ENCODE measurements at places on chromosomes 3 and 15. TPM values are rescaled to one million over a fixed set of nuclear protein-coding genes. Genes with fewer than 3 reads are reported as not detected.

DNA sequence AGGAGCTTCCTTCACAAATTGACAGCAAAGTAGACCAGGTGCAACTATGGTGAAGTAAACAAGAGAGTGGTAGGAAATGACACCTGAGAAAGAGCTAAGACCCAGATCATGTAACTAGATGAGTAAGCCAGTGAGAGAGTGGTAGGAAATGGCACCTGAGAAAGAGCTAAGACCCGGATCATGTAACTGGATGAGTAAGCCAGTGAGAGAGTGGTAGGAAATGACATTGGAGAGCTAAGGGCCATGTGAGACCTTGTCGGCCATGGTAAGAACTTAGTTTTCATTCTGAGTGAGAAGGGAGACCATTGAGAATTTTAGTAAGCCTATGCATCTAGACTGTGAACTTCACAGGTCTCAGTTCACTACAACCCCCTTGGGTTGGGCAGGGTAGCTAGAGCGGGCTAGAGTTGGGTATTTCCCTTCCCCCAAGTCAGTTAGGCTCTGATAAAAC is 5.4 kb upstream of the SENP7 start:
- no peak for DNase-seq

GRCh38 chr3:116966649-116967048 is 257.1 kb downstream of the TUSC7 start:
- DNase-seq, result no peak

GRCh38 chr15:100929641-100930042 is 10.5 kb downstream of the LRRK1 start:
- no peak for DNase-seq

GRCh38 chr3:129266651-129267050 is 12.0 kb upstream of the HMCES start:
- no peak for DNase-seq

DNA sequence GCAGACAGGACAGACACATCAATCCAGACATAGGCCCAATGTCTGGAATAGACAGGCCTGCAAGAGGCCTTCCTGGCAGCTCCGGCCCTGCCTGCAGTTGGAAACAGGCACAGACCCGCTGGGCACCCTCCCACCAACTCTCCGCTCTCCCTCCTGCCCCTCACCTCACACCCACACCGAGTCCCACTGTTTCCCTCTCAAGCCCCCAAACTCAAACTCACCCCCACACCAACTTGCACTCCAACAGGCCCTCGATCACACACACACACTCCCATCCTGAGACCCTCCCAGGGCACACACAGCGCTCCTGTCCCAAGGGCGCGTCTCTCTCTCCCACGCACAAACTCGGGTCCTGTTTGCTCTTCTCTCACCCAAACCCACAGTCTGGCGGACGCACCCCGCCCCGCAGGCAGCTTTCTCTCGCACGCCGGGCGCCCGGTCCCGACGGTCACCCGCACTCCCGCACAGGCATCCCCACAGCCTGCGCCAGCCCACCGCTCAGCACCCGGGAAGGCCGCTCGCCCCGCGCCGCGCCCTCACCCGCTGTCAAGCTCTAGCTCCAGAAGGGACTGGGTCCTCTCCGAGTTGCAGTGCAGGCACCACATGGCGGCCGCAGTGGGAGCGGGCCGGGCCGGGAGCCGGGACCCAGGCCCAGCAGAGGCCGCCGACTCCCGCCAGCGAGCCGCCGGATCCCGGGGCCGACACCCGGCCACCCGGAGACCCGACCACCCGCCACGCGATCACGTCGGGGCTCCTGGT is 106.2 kb downstream of the IQSEC1 start:
- no peak for DNase-seq

GRCh38 chr3:46371519-46372340 is 984 bp downstream of the CCR5 start:
- DNase-seq, result no peak

- DNase-seq, result no peak
These were observed 110.0 kb downstream of the PIK3R4 start for GRCh38 chr3:130636480-130637234.

DNA sequence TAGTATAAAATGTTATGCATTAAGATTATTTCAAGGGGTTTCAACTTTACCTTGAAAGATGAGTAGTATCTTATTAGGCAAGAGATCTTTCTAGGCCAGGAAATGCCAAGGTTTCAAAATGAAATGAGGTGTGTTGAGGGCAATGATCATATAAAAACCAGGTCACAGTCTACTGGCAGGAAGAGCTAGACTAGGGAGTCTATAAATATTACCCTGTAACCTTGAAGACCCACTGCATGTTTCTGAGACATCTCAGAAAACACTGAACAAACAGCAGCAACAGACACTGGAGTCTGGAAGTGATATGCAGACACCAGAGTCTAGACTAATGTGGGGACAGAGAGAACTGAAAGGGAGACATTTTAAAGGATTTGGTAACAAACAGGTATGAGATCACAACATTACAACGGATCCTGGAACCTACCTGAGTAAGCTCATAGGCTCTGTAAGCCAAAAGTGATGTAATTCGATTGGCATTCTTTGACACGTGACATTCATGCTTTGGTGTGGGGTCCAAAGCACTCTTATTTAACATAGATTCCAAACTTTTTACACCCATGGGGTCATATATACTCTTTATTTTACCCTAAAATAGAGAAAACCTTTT is 15.0 kb downstream of the TASOR start:
- peak; percentile 6 for DNase-seq

GRCh38 chr15:35545316-35545823 is 595 bp downstream of the DPH6 start:
- no peak for DNase-seq

DNA sequence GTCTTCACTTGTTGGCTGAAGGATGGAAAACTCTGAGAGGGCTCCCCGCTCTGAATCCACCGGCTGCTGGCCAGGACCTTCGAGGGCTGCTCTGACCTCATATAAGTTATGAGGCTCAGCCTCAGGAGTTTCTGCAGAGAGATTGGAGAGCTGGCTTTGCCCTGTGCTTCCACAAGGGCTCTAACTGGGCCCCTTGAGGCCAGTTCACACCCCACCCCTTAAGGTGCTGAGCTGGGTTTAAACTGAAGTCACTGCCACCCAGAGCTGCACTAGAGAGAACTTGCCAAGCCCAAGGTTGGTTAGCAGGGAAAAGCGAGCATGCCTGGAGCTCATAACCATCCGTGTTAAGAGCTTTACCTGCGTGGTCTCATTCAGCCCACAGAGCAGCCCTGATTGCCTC is 2.8 kb upstream of the CCDC33 start:
- DNase-seq, result no peak

- DNase-seq, result no peak
These were observed 12.3 kb upstream of the C3orf22 start for GRCh38 chr3:126571078-126571477.

GRCh38 chr3:174957081-174957480 is 97.9 kb downstream of the NAALADL2 start:
- no peak for DNase-seq

DNA sequence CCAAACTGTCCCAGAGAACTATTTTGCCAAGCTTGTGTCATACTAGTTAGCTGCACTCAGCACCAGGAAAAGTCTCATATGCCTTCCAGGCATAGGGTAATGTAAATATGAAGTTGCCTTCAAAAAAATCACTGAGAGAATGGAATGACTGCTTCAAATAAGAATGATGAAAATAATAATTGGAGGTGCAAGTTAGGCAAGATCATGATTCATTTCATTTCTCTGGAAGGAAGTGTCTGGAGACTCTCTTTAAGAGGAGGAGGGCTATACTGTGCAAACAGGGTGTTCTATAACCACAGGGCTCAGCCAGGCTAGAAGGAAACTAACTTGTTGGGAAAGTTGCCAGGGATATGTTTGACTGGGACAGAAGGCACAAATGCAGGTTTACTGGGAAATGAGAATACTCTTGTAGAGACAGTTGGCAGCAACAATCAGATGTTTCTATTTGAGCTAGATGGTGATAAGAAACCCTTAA is 4.3 kb downstream of the SIDT1 start:
- DNase-seq, result no peak

- no peak for DNase-seq
These were observed 232.3 kb downstream of the SNRPN start for GRCh38 chr15:25186906-25187645.

- DNase-seq, result no peak
These were observed 33.4 kb upstream of the STIMATE start for GRCh38 chr3:52930748-52931147.

GRCh38 chr3:8460815-8461456 is 40.7 kb upstream of the LMCD1 start:
- no peak for DNase-seq

DNA sequence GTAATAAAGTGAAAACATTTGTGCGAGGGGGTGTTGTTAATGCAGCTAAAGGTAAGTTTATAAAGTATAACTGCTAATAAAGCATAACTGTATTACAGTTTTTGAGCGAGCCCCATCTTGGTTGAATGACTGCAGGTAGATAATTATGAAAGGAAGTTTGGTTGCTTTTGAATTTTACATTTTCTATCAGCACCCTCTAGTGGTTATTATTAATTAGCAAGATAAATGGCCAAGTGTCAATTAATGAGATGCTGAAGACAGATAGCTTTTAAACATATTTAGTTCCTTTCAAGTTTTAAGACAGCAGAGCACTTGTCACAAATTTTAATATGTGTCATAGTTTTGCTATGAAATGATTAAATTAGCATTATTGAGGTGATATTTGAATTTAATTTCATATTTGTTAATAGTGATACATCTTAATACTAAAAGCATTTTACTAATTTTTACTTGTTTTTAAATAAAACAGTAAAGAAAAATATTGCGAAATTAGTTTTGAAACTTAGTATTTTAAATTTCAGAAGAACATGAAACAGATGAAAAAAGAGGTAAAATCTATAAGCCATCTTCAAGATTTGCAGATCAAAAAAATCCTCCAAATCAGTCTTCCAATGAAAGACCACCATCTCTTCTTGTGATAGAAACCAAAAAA is 15.1 kb downstream of the U2SURP start:
- peak; percentile 38 for DNase-seq

DNA sequence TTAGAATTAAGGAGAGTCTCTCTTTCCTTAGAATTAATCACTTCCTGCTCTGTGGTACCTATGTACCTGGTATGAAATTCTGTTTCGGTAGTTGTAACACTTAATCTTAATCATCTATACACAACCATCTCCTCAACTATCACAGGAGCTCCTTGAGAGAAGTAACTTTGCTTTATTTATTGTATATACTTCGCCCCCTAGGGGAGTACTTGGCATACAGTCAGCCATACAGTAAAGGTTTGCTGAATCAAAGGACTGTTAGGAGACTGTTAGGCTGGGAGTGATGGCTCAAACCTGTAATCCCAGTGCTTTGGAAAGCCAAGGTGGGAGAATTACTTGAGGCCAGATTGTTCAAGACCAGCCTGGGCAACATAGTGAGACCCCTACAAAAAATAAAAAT is 44.7 kb downstream of the RORA start:
- DNase-seq, result no peak

DNA sequence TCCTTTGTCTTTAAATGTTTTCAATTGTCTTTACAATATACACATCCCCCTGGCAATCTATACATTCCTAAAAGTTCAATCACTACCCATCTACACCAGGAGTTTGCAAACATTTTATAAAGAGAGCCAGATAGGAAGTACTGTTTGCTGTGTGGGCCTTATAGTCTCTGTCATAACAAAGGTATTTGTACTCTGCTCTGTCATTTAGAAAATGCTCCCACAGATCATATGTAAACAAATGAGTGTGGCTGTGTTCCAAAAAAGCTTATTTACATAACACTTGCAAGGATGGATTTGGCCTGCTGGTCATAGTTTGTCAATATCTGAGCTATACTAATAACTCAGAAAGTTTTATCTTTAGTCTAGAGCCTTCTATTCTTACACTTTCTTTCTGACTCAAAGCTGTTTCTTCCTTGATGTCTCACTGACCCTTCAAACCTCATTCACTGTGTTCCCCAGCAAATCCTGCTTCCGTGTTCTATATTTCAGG is 511.9 kb downstream of the GBE1 start:
- DNase-seq, result no peak

GRCh38 chr3:112407214-112407887 is 74.4 kb downstream of the CD200 start:
- DNase-seq, result no peak

DNA sequence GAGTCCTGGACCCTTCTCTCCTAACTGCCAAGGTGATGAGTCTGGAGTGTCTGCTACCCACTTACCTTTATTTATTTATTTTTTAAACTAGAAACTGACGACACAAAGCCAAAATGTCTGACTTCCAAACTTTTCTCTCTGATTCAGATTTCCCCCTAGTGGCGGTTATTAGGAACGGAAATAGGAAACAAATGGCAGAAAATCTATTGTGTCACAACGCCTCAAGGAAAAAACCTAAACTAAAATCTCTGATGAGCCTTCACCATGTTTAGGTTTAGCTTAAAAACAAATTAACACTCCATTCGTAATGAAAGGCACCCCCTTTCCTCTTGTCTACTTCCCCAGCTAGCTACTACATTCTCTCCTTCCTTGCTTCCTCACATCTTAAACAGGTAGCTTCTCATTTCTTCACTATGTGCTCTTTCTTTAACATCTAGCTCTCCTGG is 94.0 kb upstream of the MEX3B start:
- DNase-seq, result no peak

DNA sequence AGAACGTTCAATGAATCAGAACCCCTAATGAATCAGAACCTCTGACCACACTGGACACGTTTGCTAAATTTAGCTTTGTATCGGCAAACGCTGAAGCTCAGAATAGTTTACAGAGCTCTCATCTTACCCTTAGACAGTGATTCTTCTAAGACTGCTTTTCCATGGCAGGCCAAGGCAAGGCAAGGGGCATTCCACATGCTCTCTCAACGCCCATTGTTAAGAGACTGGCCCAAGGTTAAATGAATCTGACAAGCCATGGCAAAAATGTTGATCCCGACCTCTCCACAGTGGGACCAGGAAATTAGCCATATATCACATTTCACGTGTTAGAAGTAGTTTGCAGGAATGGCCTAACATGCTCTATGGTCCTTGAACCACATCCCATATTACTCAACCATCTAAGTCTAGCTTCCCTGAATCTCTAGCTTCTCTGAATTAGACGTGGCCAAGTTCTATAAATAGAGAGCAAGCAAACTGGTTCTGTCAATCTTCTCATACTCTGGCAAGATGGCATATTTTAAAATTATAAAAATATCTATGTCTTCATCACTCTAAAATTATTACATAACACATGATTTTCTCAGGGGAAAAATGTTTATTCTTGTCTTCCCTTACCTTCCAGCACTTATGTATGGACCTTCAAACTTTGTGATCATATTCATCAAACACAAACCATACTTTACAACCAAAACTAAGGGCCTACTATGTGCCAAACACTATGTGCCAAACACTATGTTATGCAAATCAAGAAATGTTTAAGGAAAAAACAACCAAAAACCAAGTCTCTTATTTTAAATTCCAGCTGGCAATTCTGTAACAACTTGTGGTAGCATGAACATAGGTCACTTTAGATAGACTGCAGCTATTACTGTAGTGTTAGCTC is 54.3 kb downstream of the AAGAB start:
- DNase-seq, result no peak

- DNase-seq, result no peak
These were observed 368.7 kb downstream of the FOXP1 start for GRCh38 chr3:71214797-71215196.

Gene FHIT
- 2.7 TPM for total RNA-seq

Gene PRRT3
- total RNA-seq, result 5.1 TPM

Gene HEMK1
- 28.2 TPM for total RNA-seq

Gene STRIT1
- not detected for total RNA-seq

Gene MOBP
- not detected for total RNA-seq

Gene ENTPD3
- total RNA-seq, result not detected

Gene OR5H2
- total RNA-seq, result not detected

Gene NEIL1
- 324 TPM for total RNA-seq

Gene ACP3
- 0.75 TPM for total RNA-seq

Gene RAB8B
- 128 TPM for total RNA-seq

Gene MNS1
- total RNA-seq, result not detected

Gene FOXB1
- total RNA-seq, result not detected

Gene TRIM42
- total RNA-seq, result not detected
